ENCODE measurements at places on chromosomes 1 and 21. TPM values are rescaled to one million over a fixed set of nuclear protein-coding genes. Genes with fewer than 3 reads are reported as not detected.

The PALMD gene
- total RNA-seq, result 34.4 TPM

The ZMYM1 gene
- 4.6 TPM for total RNA-seq

The RPTN gene
- total RNA-seq, result not detected

The LUZP1 gene
- total RNA-seq, result 18.0 TPM

The KIF14 gene
- not detected for total RNA-seq

The HORMAD1 gene
- not detected for total RNA-seq

The RASAL2 gene
- 57.5 TPM for total RNA-seq

The SPATA21 gene
- not detected for total RNA-seq

The OR10Z1 gene
- total RNA-seq, result not detected

The NT5C1A gene
- not detected for total RNA-seq

The HFM1 gene
- total RNA-seq, result 0.32 TPM

The ZNF683 gene
- total RNA-seq, result not detected

GRCh38 chr1:234111458-234112142 lies 207.1 kb downstream of the SLC35F3 start:
- no peaks in the 10 kb centered on the region for H3K36me3 ChIP-seq
- H3K27ac ChIP-seq, result no peak overlapping the region
- H3K4me1 ChIP-seq, result no peaks in the 10 kb centered on the region
- no peak for DNase-seq
- no peaks in the 10 kb centered on the region for H3K27me3 ChIP-seq

- H3K27ac ChIP-seq, result peak overlapping the region; percentile 99
- peaks cover 9% of the 10 kb centered on the region for H3K36me3 ChIP-seq
- peak; percentile 70 for DNase-seq
- peaks cover 7% of the 10 kb centered on the region for H3K4me1 ChIP-seq
Observed at GRCh38 chr21:46099476-46099875, 1.6 kb downstream of the COL6A2 start.

DNA sequence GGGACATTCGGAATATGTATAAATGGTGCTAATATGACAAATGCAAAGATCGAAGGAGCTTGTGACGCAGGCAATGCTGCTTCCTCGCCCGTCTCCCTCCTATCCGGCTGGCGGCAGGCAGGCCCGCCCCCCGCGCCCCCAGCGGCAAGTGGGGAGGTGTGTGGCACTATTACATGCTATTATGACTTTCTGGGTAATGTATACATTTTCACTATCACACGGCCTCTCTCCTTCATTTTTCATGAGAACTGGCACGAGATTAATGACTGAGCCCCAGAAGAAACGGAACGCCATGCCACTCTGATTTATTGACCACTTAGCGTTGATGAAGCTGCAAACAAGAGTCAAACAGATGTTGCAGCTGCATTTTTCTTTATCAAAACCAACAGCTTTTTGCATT lies 138.9 kb upstream of the VAMP3 start:
- no peaks in the 10 kb centered on the region for H3K4me1 ChIP-seq
- no peaks in the 10 kb centered on the region for H3K27me3 ChIP-seq
- H3K36me3 ChIP-seq, result no peaks in the 10 kb centered on the region
- no peak overlapping the region for H3K4me3 ChIP-seq
- DNase-seq, result no peak
- no peak overlapping the region for H3K27ac ChIP-seq

- H3K4me1 ChIP-seq, result no peaks in the 10 kb centered on the region
- H3K4me3 ChIP-seq, result no peak overlapping the region
- no peak for DNase-seq
- H3K27me3 ChIP-seq, result no peaks in the 10 kb centered on the region
Observed at GRCh38 chr1:233738850-233739249, 124.9 kb downstream of the KCNK1 start.

DNA sequence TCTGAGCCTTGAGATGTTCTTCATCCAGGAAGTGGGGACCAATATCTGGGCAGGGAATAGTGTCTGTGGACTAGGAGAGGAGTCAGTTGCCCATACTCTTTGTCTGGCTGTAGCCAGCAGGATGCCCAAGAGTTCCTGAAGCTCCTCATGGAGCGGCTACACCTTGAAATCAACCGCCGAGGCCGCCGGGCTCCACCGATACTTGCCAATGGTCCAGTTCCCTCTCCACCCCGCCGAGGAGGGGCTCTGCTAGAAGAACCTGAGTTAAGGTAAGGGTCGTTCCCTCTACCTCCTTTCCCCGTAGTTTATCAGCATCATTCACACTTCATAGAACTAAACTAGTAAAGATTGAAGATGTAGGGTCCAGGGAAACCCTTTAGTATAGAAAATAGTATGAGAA lies 3.4 kb upstream of the PPOX start:
- peaks cover 6% of the 10 kb centered on the region for H3K4me1 ChIP-seq
- no peak overlapping the region for H3K27ac ChIP-seq
- H3K4me3 ChIP-seq, result no peak overlapping the region
- H3K27me3 ChIP-seq, result no peaks in the 10 kb centered on the region
- peaks cover 15% of the 10 kb centered on the region for H3K36me3 ChIP-seq

- no peak for DNase-seq
- H3K27me3 ChIP-seq, result no peaks in the 10 kb centered on the region
- H3K4me1 ChIP-seq, result no peaks in the 10 kb centered on the region
- H3K4me3 ChIP-seq, result no peak overlapping the region
Observed at GRCh38 chr1:41683681-41684500, 199.4 kb upstream of the EDN2 start.

GRCh38 chr1:151805066-151805820 lies at the start of gene LINGO4:
Gene LINGO4 (minus strand): TSS chr1:151805419. CDS start chr1:151802704, 2,715 bp downstream.
- no peak for DNase-seq
- no peak within 1 kb of the TSS for H3K27ac ChIP-seq
- H3K4me3 ChIP-seq, result no peak within 1 kb of the TSS
- H3K27me3 ChIP-seq, result no peaks in the 10 kb centered on the region

- DNase-seq, result peak; percentile 89
- H3K4me3 ChIP-seq, result peak overlapping the region; percentile 14
- H3K27ac ChIP-seq, result peak overlapping the region; percentile 98
Observed at GRCh38 chr1:17561247-17561548, 21.7 kb downstream of the ARHGEF10L start.

DNA sequence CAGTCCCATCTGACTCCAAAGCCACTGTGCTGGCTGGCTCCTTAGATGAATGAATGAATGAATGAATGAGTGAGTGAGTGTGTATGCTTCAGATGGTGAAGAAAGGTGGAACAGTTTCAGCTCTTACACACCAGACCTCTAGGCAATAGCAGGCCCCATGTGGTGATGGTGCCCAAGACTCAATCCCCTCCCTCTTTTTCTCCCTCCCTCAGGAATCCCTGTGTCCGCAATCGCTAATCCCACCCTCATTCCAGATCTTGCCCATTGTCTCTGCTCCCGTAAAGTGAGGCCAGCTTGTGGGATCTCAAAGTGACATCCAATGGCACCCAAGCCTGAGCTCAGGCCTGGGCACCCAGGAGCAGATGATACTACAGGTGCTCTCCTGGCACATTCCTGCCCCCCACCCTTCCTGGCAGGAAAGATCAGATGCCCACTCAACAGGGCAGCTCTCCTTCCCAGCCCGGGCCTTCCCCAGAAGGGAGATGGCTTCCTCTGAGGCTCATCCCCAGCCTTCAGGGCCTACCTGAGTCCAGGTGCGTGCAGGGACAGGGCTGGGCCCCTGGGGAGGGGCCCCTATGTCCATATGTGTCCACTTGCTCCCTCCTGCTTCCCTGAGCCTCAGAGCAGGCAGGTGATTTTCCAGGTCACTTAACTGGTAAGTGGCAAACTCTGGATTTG lies 106.4 kb downstream of the HMGB4 start:
- no peak overlapping the region for H3K27ac ChIP-seq
- peaks cover 4% of the 10 kb centered on the region for H3K4me1 ChIP-seq
- H3K27me3 ChIP-seq, result no peaks in the 10 kb centered on the region
- no peaks in the 10 kb centered on the region for H3K36me3 ChIP-seq

DNA sequence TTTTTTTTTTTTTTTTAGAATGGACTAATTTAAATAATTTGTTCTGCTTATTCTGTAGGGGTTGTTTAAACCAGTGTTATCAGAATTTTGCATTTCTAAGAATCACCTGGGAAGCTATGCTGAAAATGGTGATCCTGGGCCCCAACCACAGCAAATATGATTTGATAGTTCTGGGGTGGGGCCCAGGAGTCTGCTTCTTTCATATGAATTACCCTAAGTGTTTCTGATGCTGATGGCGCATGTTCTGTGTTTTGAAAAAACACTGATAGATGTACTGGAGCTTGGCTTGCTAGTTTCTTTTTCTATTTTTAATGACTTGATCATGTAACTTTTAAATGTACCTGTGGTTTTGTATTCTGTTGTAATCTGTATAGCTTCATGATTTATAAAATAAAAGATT lies 89.3 kb downstream of the CDC14A start:
- no peaks in the 10 kb centered on the region for H3K27me3 ChIP-seq
- H3K4me1 ChIP-seq, result no peaks in the 10 kb centered on the region
- no peak overlapping the region for H3K4me3 ChIP-seq
- no peaks in the 10 kb centered on the region for H3K36me3 ChIP-seq
- no peak for DNase-seq
- no peak overlapping the region for H3K27ac ChIP-seq

GRCh38 chr1:17874231-17874630 lies 119.1 kb downstream of the ACTL8 start:
- DNase-seq, result no peak
- no peaks in the 10 kb centered on the region for H3K27me3 ChIP-seq
- H3K4me3 ChIP-seq, result no peak overlapping the region
- no peaks in the 10 kb centered on the region for H3K4me1 ChIP-seq
- no peaks in the 10 kb centered on the region for H3K36me3 ChIP-seq

DNA sequence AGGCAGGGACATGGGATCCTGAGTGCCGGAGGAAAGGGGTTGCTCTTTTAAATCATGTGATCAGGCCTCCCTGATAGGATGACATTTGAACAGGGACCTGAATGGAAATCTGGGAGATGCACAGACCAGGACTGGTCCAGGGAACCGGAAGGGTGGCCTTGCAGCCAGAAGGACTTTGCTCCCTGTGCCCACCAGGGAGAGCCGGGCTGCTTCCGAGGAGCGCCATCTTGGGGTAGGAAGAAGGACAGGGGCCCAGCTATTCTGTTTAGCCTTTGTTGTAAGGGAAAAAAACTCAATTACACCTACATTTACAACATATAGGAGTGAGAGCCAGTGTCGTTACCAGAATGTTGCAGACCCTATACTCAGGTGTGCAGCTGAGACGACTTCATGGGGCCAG lies 5.5 kb downstream of the KLHDC7A start:
- no peak for DNase-seq
- H3K36me3 ChIP-seq, result no peaks in the 10 kb centered on the region
- H3K4me1 ChIP-seq, result no peaks in the 10 kb centered on the region
- no peaks in the 10 kb centered on the region for H3K27me3 ChIP-seq

DNA sequence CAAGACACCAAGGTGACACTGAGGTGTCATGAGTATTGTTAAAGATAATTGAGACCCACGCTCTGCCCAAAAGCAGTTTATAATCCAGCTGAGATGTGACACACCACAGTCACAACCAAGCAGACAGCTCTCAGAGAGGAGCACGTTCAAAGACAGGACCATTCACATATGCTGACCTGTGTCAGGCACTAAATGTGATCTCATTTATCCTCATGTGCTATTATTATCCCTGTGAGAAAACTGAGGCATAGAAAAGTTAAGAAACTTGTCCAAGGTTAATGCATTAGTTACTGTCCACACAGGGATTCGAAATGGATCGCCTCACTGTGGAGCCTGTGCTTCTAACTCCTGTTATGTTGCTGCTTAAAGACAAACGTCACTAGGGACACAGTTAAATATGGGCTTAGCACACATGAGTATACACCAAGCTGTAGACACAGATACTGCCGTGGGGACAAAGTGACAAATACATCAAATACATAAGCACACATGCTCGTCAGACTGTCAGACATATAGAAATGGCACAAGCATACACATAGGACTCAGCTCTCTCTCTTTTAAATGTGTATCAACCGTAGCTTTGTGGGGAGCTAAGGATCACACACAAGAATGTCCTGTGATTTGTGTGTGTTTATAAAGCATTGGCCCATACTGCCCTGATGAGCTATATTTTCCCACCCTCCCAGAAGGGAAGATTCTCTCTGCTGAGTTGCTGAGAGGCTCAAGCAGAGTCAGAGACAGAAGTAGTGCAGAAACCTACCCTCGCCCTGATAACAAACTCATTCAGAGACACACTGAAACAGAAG lies 3.5 kb upstream of the IGSF8 start:
- peak overlapping the region; percentile 15 for H3K4me3 ChIP-seq
- no peaks in the 10 kb centered on the region for H3K27me3 ChIP-seq
- peak overlapping the region; percentile 50 for H3K27ac ChIP-seq
- DNase-seq, result no peak
- no peaks in the 10 kb centered on the region for H3K36me3 ChIP-seq

- no peak for DNase-seq
- H3K4me1 ChIP-seq, result no peaks in the 10 kb centered on the region
- H3K36me3 ChIP-seq, result no peaks in the 10 kb centered on the region
- no peaks in the 10 kb centered on the region for H3K27me3 ChIP-seq
Observed at GRCh38 chr1:244239261-244239770, 188.2 kb downstream of the ZBTB18 start.

DNA sequence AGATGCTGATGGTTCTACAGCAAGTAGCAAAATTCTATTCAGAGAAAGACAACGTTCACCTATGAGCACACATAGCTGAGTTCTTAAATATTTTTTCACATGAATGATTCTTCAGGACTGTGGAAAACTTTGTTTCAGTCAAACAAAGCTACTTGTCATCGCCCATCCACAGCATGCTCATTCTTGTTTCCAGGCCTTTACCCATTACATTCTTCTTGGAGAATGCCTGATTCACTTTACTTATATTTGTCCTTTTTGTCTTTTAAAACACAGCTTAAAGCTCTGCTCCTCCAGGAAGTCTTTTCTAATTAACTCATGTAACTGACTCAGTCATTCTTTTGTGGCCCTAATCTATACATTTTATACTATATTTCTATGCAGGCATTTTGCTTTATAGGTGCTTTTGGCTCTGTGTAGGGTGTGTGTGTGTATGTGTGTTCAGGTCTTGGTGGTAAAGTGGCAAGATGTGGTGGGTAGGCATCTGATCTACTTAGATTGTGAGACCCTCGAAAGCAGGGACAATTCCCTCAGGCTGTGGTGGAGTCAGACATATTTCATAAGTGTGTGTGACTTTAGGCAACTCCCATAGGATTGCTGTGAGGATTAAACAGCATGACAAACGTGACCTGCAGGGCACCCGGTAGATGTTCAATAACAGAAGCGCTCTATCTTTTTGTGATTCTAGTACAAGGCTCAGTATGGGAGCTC lies 11.8 kb upstream of the MARK1 start:
- H3K36me3 ChIP-seq, result no peaks in the 10 kb centered on the region
- no peak overlapping the region for H3K4me3 ChIP-seq
- H3K27ac ChIP-seq, result no peak overlapping the region
- no peaks in the 10 kb centered on the region for H3K4me1 ChIP-seq

DNA sequence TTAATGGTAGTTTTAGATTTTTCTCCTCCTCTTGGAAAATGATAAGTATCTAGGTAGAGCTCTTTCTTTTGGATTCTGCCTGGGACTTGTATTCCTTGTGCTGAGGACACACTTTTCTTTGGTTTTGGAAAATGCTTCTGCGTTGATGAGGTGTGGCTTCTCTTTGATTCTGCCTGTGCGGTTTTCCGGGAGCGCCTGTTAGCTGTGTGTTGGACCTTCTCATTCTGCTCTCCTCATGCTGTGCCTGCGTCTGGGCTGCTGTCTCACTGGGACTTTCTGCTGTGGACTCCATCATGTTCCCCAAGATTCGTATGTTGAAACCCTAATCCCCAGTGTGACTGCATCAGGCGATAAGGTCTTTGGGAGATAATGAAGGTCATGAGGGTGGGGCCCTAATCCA lies 21.0 kb downstream of the C1orf174 start:
- H3K27me3 ChIP-seq, result no peaks in the 10 kb centered on the region
- no peak overlapping the region for H3K27ac ChIP-seq
- DNase-seq, result no peak
- no peak overlapping the region for H3K4me3 ChIP-seq

GRCh38 chr1:35379317-35380000 lies 111.0 kb downstream of the ZMYM4 start:
- DNase-seq, result no peak
- no peaks in the 10 kb centered on the region for H3K36me3 ChIP-seq
- H3K4me3 ChIP-seq, result no peak overlapping the region
- no peaks in the 10 kb centered on the region for H3K4me1 ChIP-seq

Data from ascending aorta (tissue), 2 donors.